Nephron progenitor cell (in vitro differentiated cells): ENCODE measurements at places on chromosomes 4 and X.

GRCh38 chrX:129762448-129762847 lies 17.3 kb upstream of the SASH3 start:
- no peak for DNase-seq

DNA sequence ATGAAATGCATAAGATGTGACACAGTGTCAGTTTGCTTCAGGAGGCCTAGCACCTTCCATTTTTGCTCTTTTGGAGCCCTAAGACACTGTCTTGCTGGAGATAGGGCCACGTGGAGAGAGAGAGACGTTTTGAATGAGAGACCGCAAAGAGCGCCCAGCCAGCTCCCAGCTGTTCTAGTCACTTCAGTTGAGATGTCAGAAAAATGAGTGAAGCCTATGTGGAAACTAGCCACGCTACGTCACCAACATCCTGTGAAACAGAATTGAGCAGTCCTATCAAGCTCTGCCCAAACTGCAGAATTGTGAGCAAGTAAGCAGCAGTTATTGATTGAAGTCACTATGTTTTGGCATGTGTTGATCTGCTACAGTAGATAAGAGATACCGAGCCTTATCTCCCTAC lies 13.1 kb downstream of the GPR82 start:
- no peak for DNase-seq

DNA sequence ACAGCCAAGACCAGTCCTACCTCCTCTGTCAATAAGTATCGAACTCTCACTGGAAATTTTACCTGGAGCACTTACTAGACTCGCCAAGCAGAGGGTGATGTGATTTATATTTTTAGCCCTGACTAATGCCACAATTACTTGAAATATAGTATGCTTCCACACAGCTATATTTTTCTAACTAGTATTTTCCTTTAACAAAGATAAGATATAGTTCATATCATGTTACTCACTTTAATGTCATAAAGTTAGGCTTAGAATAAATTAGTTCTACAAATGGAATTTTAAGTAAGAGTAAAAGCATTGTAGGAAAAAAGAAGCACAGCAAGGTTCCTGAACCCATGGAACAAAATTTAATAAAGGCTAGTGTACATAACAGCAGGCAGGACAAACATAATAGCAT lies 16.0 kb upstream of the NKX6-1 start:
- no peak for DNase-seq

DNA sequence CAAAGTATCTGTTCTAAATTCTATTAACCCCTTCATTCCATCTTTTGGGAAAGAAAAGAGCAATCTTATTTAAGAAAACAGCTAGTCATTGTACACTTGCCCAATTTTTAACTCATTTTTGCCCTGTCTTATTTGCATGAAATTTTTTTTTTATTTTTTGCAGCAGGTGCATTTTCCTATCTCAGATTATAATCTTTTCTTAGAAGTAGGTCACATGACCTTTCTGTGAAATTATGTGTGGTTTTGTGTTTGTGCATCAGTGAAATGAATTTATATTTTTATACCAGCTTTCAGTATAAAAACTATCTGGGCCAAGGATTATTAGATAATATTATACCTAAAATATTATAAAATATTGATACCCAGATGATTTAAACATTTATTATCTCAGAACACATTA lies 145.6 kb downstream of the INPP4B start:
- DNase-seq: no peak

DNA sequence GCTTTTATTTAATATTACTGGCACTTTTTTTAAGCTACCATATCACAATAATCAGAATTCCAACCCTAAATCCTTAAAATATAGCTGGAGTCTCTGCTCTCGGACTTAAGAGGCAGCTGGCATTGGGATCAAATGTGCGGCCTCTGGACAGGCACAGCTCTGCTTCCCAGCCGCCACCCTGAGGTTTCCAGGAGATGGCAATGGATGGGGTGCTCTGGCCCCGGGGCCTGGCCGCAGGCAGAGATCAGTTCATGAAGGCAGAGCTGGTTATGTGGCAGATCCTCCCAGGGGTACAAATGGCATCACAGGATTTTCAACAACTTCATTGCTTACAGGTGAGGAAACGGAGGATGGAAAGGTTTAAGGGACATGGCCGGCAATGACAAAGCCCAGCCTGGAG lies 57.8 kb downstream of the JAKMIP1 start:
- DNase-seq: no peak

- no peak for DNase-seq
Measured at GRCh38 chrX:115906881-115907280, 263.7 kb upstream of the AGTR2 start.

- DNase-seq: no peak
Measured at GRCh38 chrX:131958724-131959123, 64.4 kb upstream of the STK26 start.

DNA sequence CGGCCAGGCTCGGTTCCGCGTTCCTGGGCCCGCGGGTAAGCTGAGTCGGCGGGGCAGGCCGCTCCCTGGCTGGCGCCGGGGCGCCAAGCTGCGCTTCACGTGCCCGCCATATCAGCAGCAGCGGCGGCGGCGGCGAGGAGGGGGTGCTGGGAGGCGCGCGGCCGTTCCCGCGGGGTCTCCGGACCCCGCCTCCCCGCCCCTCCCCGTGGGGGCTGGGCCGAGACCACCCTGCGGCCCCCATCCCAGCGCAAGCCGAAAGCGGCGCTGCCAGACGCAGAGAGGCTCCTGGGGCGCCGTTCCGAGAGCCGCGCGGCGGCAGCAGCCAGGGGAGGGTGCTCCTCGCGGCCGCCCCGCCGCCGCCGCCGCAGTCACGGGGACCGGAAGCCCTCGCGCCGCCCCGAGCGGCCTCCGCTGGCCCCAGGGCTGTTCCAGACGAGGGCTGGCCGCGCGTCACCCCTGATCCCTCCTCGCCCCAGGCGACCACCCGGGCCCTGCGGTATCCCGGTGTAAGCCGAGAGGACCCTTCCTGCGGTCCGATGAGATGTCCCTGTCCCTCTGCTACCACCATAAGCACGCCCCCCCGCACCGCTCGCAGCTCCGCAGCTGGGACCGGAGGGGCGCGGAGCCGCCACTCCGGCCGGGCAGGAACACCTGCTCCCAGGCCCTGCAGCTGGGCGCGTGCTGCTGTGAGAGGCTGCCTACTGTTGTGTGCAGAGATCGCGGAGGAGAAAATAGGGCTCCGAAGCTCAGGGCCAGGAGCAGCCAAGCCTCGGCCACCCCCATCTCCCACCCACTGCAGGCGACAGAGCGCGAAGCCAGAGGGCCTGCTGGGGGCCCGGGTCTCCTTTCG lies 7.5 kb upstream of the BCOR start:
- no peak for DNase-seq

GRCh38 chr4:1238676-1239000 lies 10.3 kb downstream of the CTBP1 start:
- no peak for DNase-seq

DNA sequence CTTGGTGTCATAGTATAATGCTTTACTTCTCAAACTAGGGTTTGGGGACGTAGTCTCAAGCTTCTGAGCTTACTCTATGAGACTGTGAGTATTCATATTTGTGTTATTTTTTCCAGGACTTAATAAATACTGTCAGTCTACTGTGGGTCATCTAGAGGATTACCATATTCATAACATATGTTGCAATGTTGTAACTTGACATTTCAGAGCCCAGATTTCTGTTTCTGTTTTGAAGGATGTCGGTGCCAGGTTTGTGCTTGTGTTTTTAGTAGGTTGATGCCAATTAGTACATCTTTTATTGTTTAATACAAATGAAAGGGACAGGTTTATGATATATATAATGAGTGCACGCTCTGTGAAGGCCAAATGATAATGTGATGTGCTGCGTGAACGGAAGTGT lies 69.6 kb downstream of the SPANXN4 start:
- DNase-seq: no peak

DNA sequence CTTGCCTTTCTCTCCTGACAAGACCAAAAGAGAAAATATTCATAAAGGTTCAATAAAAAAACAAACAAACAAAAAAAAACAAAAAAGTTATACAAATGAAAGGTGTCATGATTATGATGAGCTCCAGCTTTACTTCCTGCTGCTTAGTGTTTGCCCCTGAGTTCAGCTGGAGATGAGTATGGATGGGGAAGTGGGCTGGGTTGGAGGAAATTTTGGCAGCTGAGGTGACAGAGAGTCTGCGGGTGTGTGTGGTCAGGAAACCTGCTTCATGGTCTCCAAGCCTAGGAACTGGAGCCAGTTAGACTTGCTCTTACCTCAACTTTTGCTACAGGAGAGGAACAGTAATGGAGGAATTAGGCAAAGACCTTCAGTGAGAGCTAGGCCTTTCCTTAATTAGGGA lies 4.3 kb upstream of the CYSLTR1 start:
- DNase-seq: no peak

GRCh38 chr4:172951679-172952451 lies 216.7 kb upstream of the GALNT7 start:
- DNase-seq: no peak

DNA sequence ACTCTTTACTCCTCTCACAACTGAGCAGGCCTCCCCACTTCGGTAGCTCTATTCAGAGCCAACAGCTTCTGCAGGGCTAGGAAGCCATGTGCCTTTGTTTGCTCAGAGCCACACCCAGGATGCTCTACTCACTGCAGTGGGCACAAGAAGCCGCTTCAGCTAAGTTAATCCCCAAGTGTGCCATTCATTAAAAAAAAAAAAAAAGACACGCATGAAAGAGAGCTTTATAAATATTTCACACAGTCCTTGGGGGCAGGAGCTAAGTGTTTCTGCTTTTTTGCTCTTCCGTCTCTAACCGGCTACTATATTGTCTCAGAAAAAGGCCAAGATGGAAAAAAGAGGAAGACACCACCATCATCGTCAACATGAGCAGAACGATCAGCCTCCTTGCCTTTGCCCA lies 8.1 kb downstream of the CRMP1 start:
- no peak for DNase-seq

DNA sequence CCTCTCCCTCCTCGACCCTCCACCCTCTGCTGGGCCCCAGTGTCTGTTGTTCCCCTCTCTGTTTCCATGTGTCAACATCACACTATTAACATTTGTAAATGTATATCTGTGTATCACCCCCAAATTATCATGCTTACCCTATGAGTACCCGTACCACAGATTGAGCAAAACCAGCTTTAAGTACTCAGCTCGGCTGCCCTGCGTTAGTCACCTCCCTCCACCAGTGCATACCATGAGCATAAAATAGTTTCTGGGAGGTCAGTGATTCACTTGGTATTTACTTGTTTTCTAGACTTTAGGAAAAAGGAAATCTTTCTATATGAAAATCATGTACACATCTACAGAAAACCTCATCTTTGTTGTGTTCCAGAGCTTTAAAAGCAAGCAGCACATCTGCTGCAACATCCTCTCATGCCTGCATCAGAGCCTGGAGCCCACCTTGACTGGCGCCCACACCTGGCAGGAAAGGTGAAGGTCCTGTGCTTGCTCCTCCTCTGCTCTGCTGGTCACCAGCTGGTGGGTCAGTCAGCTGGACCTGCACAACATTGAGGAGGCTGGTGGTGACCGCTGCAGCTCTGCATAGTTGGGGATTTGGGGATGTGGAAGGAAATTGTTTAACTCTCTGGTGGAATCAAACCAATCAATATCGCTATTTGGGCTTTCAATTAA lies 214.4 kb upstream of the KLF3 start:
- DNase-seq: no peak

GRCh38 chrX:95721011-95721410 lies 963.6 kb upstream of the DIAPH2 start:
- no peak for DNase-seq

- DNase-seq: no peak
Measured at GRCh38 chr4:42904986-42905385, 12.5 kb downstream of the GRXCR1 start.

GRCh38 chr4:99945718-99946355 lies 581 bp downstream of the DNAJB14 start:
- DNase-seq: no peak

- peak; percentile 2 for DNase-seq
Measured at GRCh38 chrX:66731398-66731797, 92.5 kb upstream of the EDA2R start.
